Karpas-422 (cell line): ENCODE measurements at places on chromosomes 12 and 14.

DNA sequence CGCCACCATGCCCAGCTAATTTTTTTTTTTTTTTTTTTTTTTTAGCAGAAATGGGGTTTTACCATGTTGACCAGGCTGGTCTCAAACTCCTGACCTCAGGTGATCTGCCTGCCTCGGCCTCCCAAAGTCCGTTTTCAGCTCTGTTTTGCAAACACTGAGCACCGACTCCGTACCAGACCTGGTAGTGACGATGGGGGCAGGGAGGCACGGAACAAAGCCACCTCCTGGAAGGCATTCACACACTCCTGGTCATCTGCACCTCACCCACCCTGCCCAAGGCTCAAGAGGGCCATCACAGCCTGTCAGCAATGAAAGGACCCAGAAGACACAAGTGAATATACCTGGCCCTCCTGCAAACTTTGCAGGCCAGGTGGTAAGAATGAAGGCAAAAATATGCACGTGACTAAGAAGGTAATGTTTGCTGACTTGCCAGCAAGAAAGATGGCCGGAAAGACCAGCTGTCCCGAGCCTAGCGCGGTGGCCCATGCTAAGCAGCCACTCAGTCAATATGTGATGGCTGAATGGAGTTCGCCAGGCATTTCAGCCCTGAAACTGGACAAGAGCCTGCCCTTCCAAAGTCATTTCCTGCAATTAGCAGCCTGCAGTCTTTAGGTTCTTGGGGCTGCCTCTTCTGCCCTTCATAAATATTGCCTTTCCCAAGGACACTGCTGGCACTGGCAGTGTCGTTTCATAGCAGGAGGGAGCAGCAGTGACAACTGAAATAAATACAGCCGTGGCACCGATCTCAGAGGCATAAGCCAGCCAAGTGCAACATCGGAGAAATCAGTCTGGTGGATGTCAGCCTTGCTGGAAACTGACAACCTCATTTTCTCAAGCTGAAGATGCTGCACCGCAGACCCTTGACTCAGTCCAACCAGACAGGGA is 17.6 kb downstream of the MMAB start:
- DNase-seq: no peak

DNA sequence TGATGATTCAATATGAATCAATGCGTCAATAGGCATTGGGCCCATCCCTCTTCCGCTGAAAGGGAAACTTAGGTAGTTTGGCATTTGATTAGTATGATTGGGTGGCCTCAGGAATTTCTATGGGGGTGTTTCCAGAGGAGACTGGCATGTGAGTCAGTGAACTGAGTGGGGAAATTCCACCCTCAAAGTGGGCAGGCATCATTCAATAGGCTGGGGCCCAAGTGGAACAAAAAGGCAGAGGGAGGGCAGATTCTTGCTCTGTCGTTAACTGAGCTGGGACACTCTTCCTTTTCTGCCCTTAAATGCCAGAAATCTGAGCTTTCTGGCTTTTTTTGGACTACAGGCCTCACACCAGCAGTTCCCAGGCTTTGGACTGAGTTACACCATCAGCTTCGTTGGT is 373.5 kb downstream of the RPS29 start:
- no peak for DNase-seq

GRCh38 chr12:102249079-102249841 is 51.6 kb upstream of the PMCH start:
- DNase-seq: no peak

DNA sequence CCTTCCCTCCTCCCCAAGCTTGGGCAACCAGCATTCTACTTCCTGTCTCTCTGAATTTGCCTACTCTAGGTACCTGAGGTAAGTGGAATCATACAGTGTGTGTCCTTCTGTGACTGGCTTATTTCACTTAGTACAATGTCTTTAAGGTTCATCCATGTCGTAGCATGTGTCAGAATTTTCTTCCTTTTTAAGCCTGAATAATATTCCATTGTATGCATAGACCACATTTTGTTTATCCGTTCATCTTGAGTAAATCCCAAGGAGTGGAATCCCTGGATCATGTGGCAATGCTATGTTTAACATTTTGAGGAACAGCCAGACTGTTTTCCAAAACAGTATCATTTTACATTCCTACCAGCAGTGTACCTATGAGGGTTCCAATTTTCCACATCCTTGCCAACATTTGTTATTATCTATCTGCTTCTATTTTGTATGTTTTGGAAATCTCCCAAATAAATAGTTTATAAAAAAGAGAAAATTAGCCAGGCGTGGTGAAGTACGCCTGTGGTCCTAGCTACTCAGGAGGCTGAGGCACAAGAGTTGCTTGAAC is 12.4 kb downstream of the HSP90AA1 start:
- peak; percentile 75 for DNase-seq

DNA sequence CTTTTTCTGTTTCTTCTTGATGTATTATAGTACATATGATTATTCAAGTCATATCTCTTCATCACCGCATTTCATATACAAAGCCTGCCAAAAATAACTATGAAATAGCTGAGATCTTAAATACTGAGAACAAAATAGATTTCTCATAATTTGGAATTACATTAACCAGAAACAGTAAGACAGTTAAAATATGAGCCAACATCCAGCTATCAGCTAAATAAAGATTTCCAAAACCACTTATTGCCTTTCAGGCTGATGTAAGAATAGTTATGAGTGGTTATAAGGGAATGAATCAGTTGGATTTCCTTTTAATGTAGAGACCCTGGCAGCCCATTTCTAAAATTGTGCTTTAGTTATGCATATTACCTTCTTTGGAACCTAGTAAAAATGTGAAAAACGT is 47.4 kb downstream of the TMEM117 start:
- no peak for DNase-seq

DNA sequence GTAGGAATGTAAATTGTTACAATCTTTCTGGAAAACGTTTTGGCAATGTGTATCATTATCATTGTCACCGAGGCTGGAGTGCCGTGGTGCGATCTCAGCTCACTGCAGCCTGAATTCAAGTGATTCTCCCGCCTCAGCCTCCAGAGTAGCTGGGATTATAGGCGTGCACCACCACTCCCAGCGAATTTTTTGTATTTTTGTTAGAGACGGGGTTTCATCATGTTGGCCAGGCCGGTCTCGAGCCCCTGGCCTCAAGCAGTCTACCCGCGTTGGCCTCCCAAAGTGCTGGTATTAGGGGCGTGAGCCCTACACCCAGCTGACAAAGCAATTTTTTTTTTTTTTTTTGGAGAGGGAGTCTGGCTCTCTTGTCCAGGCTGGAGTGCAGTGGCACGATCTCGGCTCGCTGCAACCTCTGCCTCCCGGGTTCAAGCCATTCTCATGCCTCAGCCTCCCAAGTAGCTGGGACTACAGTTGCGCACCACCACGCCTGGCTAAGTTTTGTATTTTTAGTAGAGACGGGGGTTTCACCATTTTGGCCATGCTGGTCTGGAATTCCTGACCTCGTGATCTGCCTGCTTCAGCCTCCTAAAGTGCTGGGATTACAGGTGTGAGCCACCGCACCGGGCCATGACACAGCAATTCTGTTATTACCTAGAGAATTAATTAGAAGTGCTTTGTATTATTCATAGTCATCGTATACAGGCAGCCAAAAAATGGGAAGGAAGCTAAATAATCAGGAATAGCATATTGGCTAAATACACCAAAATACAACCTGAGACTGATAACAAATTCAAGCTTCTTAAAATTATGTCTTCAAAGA is 1.2 kb downstream of the ACTR6 start:
- no peak for DNase-seq

DNA sequence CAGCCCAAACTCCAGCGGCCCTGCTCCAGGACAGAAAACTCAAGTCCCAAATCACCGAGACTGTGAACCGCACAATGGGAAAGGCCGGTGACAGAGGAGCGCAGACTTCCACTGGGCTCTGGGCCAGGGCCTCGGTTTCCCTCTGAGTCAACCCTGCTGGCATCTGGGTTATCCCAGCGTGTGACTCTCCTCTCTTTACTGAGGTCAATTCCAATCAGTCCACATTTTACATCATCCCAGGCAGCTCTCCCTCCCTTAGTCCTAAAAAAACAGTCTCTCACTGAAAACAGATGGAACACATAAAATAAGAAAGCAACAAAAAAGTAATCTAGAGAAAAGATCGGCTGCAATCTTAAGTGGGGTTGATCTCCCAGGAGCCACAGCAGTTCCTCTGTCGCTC is 36.9 kb downstream of the ITPK1 start:
- DNase-seq: no peak

DNA sequence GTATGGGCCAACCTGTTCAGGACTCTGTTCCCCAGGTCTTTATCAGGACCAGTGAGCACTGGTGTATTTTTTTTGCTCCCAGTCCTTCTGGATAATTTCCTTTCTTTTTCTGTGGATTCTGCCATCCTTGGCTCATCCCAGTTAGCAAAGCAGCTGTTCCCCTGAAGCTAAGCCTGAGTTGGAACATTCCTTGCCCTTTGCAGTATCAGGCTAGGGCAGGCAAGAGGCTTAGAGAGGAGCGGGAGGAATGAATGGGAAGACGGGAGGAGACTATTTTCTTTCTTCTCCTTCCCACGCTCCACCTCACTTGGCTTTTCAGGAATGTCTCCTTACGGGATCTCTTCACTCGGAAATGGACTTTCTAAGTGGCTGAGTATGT is 29.2 kb downstream of the ERG28 start:
- DNase-seq: no peak

- no peak for DNase-seq
Measured at GRCh38 chr14:94113490-94113889, 3.0 kb downstream of the IFI27 start.
